ENCODE measurements at places on chromosomes 13 and 19.

DNA sequence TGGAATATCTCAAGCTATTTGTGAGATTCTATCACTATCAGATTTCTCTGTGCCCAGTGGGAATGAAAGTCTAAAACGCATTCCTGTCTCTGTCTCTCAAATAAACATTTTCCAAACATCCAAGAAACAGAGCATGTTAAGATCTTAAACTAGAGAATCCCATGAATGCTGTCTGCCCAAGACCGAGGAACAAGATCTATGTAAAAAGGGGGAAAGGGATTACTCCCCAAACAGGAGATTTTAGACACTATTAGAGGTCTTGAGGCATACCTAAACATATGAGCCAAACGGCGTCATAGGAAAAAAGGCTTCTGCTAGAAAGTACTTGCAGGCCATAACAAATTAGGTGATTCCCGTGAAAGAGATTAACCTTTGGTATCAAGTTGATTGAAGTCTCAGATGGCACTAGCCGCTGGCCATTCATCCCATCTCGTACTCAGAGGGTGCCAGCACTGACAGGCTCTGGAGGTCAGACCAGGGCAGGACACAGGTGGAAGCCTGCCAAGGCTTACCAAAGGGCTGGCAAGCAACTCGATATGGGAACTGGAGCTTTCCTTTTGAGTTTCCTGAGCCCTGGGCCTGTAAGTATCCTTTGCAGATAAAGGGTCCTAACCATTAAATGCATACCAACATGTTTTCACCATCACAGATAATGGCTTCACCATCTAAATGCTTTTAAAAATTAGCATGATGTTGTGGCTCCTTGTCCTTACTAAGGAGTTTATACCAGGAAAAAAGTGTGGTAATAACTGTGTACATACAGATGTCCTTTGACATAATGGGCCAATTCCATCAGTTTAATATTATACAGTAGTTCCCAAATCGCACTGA, 225.2 kb downstream of the FOXO1 start:
- DNase-seq: no peak

DNA sequence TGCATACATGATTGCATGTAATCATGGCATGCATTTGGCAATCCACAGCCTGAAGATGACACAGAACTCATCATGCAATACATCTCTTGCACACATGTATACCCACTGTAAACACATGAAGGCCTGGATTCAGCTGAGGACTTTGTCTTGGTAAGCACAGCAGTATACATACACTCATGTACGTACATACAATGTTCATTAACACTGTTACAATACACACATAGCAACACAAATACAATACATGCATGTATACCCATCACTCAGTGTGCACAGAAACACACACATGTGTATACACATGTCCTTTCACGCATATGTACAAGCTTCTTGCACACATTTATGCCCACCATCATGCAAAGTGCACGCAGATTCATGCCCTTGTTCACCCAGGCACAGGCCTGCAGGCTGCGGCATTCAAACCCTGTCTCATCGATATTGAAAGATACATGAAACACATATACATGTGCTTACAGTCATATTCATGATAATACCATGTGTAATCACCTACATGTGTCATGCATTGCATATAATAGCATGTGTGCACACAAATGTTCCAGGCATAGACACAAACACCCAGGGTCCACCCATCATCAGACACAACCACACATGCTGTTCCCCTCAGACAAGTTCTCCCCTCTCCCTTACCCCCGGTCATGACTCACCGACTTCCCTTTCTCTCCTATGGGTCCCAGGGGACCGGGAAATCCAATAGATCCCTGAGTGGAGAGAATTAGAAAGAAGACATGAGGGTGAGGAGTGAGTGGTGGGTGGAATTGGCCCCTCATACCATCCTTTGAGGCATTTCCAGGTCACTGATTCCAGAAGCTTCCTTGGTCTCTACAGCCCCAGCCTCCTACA, 28.7 kb downstream of the COL5A3 start:
- DNase-seq: no peak

DNA sequence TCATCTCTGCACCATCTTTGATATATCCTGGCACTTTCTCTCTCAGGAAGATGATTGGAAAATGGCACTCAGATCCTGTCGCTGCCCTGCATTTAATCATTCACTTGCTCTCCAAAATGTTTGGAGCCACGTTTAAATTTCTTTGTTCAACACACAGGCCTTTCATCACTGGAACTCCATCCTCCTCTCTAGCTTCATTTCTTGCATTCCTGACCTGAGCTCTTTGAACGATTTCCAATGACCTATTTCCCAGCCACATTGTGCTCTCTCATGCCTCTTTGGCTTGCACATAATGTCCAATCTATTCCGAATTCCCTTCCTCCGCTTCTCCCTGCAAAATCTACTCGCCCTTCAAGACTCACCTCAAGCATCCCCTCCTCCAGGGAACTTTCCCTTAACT, 287.4 kb upstream of the NBEA start:
- no peak for DNase-seq

DNA sequence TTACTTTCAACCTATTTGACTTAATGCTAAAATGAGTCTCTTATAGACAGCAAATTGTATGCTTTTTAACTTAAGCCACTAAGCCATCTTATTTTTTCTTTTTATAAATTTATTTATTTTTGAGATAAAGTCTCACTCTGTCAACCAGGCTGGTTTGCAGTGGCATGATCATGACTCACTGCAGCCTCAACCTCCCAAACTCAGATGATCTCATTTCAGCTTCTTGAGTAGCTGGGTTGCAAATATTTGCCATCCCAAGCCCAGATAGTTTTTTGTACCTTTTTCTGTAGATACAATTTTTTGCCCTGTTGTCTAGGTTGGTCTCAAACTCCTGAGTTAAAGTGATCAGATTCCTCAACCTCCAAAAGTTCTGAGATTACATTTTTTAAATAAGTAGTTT, 27.1 kb downstream of the ZNF714 start:
- no peak for DNase-seq

DNA sequence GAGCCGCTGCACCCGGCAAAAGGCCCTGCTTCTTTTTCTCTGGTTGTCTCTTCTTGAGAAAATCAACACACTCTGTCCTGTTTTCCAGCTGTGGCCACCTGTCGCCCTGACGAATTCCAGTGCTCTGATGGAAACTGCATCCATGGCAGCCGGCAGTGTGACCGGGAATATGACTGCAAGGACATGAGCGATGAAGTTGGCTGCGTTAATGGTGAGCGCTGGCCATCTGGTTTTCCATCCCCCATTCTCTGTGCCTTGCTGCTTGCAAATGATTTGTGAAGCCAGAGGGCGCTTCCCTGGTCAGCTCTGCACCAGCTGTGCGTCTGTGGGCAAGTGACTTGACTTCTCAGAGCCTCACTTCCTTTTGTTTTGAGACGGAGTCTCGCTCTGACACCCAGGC, 17.2 kb downstream of the LDLR start:
- no peak for DNase-seq

DNA sequence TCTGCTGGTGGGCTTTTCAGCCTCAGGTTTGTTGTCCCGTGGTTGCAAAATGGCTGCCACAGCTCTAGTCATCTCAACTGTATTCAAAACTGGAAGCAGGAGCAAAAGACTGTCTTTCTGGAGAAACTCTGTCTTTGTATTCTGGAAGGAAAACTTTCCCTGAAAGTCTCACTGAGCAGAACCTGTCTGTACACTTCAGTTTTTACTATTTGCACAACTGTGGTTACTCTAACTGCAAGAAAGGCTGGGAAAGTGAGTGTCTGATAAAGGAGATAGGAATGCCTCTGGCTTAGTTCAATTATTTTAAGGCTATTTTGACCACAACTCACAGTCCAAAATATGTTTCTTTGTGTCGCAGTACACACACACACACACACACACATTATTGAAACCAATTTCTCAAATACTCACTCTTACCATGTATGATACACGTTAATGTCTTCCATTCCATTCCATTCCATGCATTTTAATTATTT, 49.7 kb upstream of the EHD2 start:
- no peak for DNase-seq

GRCh38 chr19:36460046-36460445, 29.3 kb downstream of the ZNF566 start:
- DNase-seq: no peak

- no peak for DNase-seq
Observed at GRCh38 chr13:90738881-90739280, 608.6 kb upstream of the MIR17HG start.

GRCh38 chr19:39765091-39766076, 13.3 kb upstream of the LEUTX start:
- DNase-seq: peak; percentile 61

DNA sequence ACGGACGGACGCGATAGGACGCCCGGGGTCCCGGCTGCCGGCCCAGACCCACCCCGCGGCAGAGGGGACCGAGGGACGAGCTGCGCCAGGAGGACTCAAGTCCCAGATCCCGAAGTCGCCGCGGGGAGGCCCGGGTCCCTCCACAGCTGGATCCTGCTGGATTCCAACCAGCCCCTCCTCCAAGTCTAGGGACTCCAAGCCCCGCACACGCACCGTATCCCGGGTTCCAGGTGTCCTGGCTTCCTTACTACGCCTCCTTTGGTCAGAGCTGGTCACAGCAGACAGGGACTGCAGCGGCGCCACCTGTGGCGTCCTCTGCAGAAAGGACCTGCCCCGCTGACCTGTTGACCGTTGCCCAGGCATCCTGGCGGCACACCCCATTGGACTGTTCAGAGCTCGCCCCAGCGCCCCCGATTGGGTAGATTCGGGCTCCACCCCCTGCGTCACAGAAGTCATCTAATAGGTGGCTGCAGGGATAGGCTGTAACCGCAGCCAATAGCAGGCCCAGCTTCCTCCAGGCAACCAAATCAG, 29.0 kb upstream of the ZNF709 start:
- DNase-seq: no peak

DNA sequence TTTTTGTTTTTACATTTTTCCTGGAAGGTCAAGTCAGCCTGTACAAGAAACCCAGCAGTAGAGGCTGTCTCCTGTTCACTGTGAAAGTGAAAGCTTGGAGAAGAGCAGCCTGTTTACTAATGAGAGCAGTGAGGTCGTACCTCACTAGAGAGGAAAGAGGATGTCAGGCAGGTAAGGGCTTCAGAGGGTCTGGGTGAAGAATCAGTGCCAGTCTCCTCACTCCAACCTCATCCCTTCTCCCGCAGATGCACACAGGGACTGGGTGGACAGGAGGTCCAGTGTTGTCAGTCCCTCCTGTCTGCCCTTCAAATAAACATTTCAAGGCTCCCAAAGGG, 462.5 kb downstream of the KLF5 start:
- DNase-seq: no peak

- DNase-seq: no peak
Observed at GRCh38 chr19:16894080-16894479, 5.3 kb downstream of the F2RL3 start.

GRCh38 chr13:94050039-94050438, 429.4 kb downstream of the DCT start:
- no peak for DNase-seq

DNA sequence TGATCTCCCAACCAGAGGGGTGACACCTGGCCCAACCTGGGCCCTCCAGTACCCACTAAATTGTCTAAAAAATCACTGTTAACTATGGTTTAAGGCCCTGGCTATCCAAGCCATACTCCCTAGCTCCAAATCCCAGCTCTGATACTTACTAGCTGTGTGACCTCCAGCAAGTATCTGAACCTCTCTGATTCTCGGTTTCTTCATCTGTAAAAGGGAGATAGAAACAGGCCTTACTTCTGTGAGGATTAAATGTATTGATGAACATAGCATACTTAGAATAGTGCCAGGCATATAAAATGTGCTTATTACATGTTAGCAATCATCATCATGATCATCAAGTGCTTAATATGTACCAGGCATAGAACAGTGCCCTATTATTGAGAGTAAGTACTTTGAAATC, 4.7 kb downstream of the LRFN1 start:
- DNase-seq: no peak

GRCh38 chr19:19120308-19121231, 17.7 kb downstream of the TMEM161A start:
- DNase-seq: peak; percentile 46

DNA sequence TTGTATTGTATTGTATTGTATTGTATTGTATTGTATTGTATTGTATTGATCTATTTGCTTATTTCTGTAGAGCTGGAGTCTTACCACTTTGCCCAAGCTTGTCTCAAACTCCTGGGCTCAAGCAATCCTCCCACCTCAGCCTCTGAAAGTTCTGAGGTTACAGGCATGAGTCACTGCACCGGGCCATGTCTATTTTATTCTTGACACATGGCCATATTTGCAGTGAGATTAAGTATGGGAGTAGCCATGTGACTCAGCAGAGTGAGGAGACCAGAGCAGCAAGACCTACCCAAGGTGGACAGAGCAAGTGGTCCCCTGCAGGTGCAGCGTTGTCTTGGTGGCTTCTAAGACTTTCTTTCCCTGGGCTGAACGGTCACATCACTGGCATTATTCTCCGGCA, 49.1 kb upstream of the UBAC2 start:
- DNase-seq: peak; percentile 35

DNA sequence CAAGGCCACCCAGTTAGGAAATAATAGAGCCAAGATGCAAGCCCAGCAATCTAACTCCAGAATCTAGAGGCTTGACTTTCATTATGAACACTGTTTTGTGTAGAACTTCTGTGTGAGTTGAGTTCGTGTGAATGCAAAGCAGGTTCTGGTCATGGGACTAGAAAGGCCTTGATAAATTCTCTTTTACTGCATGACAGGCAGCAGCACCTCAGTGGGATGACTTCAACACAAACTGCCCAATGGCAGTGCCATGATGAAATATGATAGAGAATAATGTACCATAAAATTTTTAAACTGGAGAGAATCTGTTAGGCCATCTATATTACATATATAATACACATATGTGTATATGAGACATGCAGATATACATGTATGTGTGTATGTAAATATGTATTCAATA, 214.5 kb downstream of the KLF5 start:
- no peak for DNase-seq

GRCh38 chr13:30872276-30872594, 33.8 kb upstream of the MEDAG start:
- no peak for DNase-seq

GRCh38 chr13:109243311-109243951, 543.0 kb downstream of the IRS2 start:
- no peak for DNase-seq

DNA sequence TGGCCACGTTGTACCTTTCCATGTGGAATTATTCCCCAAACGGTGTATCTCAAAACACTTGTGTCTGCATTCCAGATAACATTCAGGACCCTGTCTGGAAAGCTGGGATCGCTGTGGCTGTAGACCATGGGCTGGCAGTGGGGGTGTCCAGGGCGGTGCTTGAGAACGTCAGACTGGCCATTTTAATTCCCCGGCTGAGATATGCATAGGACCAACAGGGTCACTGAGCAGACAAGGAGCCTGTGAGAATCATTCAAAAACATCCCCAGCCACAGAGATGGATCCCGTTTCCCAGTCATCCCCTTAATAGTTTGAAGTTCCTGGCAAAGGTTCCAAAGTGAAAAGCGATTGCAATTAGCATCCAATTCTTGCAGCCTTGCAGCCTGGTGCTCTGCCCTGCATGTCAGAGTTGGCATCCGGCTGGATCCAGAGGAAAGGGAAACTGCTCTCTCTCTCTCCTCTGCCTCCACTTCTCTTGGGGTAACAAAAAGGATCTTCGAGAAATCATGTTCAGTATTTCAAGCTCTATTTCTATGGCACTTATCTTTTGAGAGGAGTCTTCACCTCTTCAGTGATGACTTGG, 41.6 kb downstream of the IFT88 start:
- DNase-seq: no peak
